AG20443 (cell line): ENCODE measurements at places on chromosomes 12 and 14.

DNA sequence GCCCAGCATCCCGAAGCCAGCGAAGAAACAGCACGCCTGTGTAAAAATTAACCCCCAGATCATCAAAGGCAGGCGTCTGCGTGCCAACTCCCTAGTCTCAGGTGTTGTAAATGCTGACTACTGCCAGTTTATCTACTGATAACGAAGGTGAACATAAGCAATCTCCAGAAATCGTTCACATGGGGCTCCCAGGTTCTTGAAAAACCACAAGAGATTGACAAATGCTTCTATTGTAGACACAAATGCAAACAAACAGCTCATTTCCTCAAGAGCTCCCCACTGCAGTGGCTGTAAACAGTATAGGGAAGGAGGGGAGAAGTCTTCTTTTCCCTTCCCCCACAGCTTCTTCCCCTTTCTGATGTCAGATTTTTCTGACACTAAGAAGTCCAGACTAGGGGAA lies 5.3 kb upstream of the PLEKHG3 start:
- no peak for DNase-seq

DNA sequence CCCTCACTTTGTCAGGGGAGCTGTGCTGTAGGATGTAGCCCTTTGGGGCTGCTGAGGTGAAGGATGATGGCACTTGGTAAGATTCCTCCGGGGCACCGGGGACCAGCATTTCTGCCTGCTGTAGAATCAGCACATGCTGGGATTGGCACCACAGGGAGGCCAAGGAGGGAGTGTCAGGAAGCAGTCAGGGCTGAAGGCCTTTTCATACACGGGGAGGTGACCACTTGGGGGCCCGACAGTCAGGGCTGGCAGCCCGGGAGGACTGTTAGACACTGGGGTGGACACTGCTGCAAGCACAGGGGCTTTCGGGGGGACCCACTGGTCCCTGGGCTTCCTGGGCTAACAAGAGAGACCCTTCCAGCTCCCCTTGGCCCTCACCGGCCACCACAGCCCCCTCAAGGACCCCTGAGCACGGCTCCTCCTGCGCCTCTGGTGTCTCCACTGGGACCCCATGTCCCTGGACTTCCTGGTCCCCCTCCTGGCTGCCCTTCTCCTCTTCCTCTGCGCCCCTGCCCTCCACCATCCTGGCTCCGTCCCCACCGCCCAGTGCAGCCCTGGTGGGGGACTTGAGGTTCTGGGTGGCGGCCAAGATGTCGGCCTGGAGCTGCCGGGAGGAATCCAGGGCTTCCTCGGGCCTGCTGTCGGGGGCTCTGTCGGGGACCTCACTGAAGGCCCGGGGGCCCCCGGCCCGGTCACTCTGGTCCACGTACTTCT lies 6.5 kb downstream of the TMEM119 start:
- DNase-seq = no peak

- DNase-seq = no peak
Observed at GRCh38 chr12:108477055-108477880, 37.8 kb upstream of the FICD start.

- no peak for DNase-seq
Observed at GRCh38 chr12:31819427-31819826, 90.6 kb upstream of the AMN1 start.

- DNase-seq = no peak
Observed at GRCh38 chr14:59101476-59101875, 87.0 kb upstream of the DAAM1 start.

DNA sequence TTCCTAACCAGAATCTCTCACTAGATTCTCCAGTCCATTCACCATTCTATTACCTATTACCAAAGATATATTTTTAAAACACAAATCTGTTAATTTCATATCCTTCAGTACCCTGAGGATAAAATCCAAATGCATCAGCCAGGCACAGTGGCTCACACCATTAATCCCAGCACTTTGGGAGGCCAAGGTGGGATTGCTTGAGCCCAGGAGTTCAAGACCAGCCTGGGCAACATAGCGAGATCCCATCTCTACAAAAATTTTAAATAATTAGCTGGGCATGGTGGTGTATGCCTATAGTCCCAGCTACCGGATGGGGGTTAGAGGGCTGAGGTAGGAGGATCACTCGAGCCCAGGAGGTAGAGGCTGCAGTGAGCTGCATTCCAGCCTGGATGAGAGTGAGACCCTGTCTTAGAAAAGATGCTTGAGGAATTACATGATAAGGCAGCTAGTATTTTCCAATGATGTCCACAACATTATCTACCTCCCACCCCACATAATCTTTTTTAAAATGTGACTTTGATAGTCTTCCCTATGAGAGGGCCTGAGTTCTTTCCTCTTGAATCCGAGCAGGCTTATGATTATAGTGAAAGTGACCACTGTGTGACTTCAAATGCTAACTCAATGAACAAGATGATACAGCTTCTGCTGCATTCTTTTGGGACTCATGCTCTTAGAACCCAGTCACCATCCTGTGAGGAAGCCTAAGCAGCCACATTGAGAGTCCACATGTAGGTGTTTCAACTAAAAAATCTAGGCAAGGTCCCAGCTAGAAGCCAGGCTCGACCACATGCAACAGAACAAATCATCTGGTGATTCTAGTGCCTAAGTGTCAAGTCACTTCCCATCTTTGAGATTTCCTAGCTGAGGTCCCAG lies 18.0 kb downstream of the HECTD1 start:
- no peak for DNase-seq

DNA sequence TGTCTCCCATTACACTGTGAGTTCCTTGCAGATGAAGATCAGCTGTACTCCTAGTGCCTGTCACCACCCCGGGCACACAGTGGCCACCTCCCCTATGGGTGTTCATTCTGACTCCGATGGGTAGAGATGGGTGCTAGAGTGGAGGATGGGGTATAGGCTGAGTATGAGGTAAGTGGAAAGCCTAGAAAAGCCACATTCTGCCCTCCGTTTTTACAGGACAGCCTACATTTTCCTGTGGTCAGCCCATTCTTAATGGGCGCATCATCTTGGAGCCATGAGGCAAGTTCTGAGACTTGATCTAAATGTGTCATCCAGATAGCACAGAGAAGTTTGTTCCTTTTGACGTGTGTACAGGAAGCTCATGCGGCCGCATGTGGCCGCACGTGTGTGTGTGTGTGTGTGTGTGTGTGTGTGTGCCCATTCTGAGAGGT lies 166.7 kb upstream of the HIF1A start:
- DNase-seq = peak; percentile 61

- DNase-seq = no peak
Observed at GRCh38 chr14:98692832-98693231, 579.2 kb downstream of the BCL11B start.

DNA sequence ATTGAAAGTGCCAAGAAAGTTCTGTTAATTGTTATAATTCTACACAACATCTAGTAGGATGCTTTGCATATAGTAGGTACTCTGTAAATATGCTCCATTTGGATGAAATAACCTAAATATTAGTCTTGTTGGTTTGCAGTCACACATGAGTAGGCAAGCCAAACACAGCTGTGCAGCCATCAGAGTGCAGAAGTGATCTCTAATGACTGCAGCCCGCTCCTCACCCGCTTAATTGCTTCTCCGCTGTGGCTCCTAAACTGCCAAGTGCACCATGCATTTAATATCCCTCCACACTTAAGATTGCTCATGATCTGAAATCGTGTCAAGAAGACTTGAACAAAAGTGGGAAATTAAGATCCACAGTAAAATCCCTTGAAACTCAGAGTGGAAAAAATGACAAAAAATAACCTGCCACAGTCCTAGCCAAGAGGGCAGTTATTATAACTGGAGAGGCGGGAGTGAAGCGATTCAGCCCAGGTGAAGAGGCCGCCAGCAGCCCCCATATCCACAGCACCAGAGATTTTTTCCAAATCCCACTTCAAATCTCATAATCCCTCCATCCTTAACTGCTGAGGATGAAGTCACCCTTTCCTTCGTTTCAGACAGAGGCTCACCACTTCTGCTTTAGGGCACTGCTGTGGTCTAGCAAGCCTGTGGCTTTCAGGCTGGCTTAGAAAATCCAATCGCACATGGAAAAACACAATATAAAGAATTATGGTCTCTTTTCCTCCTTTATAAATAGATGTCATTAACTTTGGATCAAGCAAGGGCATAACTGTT lies 69.5 kb downstream of the TMEM30B start:
- DNase-seq = no peak

GRCh38 chr14:105864651-105865265 lies 338.4 kb downstream of the TMEM121 start:
- DNase-seq = no peak

- DNase-seq = no peak
Observed at GRCh38 chr14:37019488-37019887, 152.9 kb downstream of the SLC25A21 start.

DNA sequence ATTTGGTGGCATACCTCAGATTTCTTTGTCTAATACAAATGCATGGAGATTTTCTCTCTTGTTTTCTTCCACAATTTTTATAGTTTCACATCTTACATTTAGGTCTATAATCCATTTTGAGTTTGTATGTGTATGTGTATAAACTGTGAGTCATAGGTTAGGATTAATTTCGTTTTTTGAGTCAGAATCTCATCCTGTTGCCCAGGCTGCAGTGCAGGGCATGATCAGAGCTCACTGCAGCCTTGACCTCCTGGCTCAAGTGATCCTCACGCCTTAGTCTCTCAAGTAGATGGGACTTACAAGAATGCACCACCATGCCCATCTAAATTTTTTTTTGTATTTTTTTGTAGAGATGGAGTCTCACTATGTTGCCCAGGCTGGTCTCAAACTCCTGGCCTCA lies 71.6 kb downstream of the OTOGL start:
- no peak for DNase-seq

DNA sequence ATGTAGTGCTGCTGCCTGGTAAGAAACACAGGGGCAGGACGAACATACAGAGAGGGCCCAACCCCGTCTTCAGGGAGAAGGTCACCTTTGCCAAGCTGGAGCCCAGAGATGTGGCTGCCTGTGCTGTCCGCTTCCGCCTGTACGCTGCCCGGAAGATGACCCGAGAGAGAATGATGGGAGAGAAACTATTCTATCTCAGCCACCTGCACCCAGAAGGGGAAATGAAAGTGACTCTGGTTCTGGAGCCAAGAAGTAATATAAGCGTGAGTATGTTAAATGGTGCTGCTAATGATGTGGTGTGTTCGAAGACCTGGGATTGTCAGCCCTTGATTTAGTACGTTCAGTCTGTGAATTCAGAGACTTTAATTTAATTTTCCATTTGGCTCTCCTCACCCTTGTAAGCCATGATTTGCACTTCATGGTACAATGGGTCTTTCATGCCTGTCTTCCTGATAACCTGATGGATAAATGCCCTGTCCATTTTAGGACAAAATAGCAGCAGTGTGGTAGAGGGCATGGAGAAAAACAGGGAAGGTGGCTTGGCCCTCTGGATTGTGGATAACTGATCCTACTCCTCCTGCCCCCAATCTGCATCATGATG lies 318.9 kb downstream of the SNAPC1 start:
- DNase-seq = no peak

DNA sequence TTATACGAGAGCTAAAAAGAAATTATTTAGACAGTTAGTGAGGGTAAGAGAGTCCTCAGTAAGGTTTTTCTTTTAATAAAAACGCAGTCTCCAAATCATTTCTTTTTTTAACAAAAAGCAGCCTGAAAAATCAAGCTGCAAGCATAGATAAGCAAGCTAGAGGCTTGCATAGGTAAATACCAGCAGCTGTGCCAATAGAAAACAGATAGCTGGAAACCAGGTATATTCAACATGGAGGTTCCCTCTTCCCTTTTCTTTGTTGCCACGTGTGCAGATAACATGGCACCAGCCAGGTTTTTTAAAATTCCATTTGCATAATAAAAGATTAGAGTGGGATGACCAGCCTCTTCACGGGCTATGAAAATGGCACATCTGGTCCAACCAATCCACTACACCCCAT lies 6.1 kb upstream of the PRKAB1 start:
- no peak for DNase-seq

DNA sequence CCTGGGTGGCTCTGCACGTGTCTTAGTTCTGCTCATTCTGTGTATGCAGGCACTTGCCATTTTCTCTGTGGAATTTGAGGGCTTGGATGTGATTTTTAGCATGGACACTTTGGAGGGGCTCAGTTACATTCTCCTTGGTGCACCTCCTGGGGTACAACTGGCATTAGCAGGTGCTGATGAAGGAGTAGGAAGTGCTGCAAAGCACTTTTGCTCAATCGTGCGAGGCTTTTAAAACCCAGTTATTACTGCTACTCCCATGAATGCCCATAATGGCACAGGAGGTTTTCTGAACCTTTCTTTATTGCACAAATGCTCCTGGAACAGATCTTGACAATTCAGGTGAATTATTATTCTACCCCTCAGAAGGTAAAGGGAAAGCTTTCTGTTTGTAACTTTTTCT lies 78.7 kb downstream of the SLC25A47 start:
- DNase-seq = no peak

DNA sequence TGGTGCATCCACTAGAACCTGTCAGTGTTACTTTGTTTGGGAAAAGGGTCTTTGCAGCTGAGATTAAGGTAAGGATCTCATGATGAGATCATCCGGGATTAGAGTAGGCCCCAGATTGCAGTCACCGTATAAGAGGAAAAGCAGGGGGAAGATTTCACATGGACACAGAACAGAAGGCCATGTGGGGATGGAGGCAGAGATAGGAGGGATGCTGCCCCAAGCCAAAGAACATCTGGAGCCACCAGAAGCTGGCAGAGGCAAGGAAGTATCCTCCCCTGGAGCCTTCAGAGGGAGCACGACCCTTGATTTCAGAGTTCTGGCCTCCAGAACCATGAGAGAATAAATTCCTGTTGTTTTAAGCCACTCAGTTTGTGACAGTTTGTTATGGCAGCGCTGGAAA lies 39.6 kb downstream of the CMKLR1 start:
- no peak for DNase-seq
